CD4-positive, alpha-beta T cell treated with Interleukin-17A for 1 hour (primary cell): ENCODE measurements at places on chromosomes 13 and 19.
A peak's percentile ranks its signal among the peaks of the same experiment; 100 is the strongest.

DNA sequence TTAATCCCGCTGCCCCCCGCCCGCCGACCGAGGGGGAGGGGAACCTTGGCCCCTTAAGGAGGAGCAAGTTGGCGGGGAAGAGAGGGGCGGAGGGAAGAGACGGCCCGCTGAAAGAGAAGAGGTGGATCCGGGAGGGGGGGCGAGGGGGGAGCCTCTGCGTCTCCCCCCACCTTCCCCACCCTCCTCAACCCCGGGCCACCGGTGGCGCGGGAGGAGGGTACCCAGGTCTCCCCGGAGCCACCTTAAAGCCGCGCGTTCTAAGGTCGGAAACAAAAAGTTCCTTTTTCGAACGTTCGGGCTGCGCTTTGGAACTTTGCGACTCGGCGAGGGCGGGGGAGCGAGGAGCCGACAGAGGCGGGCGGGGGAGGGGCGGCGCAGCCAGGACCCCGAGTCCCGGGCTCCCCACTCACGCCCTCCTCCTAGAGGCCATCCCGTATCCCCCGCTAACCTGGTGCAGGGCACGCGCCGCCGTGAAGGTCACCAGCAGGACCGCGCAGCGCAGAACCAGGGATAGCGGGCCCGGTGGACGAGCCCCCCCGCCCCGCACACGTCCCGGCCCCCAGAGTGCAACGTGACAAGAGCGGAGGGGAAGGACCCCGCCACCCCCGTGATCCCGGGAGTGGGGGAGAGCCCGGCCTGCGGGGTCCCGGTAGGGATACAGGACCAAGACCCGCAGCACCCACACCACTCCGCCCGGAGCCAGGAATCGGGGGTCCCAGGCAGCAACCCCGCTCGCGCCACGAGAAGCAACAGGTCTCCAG, 659 bp downstream of the ERF start:
- DNase-seq, result peak; percentile 82

DNA sequence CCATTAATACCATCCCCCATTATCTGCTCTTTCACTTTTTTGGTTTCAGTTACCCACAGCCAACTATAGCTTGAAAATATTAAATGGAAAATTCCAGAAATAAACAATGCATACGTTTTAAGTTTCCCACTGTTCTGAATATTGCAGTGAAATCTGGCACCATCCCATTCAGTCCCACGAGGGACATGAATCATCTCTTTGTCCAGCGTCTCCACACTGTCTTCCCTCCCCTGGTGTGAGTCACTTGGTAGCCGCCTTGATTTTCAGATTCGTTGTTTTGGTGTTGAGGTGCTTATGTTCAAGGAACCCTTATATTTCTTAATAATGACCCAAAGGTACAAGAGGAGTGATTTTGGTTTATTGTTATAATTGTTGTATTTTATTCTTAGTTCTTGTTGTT, 246.1 kb downstream of the DCT start:
- DNase-seq, result no peak

GRCh38 chr13:70758932-70759331, 650.7 kb upstream of the KLHL1 start:
- DNase-seq, result no peak

- peak; percentile 10 for DNase-seq
These were observed 21.7 kb downstream of the MRPS31 start for GRCh38 chr13:40749327-40749726.

DNA sequence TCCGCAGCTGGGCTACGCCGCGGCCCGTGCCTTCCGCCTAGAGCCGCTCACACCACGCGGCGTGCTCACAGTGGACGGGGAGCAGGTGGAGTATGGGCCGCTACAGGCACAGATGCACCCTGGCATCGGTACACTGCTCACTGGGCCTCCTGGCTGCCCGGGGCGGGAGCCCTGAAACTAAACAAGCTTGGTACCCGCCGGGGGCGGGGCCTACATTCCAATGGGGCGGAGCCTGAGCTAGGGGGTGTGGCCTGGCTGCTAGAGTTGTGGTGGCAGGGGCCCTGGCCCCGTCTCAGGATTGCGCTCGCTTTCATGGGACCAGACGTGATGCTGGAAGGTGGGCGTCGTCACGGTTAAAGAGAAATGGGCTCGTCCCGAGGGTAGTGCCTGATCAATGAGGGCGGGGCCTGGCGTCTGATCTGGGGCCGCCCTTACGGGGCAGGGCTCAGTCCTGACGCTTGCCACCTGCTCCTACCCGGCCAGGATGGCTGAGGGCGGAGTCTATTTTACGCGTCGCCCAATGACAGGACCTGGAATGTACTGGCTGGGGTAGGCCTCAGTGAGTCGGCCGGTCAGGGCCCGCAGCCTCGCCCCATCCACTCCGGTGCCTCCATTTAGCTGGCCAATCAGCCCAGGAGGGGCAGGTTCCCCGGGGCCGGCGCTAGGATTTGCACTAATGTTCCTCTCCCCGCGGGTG, 7.4 kb downstream of the DBP start:
- DNase-seq, result no peak

DNA sequence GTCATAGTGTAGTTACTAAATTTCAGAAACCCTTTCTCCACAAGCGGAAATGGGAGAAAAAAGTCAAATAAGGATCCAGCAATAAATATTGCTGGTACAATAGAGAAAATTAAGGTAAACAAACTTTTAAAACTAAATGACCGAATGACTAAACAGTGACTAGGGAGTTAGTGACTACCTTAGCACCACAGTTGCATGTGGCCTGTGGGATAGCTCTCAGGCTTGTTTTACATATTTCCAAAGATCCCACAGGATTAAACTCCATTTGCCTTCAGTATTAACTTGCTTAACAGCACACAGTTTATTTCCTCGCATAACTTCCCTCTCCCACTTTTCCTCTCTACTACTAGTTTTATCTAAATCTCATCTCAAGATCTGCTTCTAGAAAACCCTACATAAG, 824.3 kb upstream of the KLHL1 start:
- DNase-seq, result no peak

GRCh38 chr19:35973487-35973886, 21.5 kb upstream of the SDHAF1 start:
- DNase-seq, result no peak

- DNase-seq, result no peak
These were observed 13.5 kb downstream of the CLPTM1 start for GRCh38 chr19:44968670-44969069.

DNA sequence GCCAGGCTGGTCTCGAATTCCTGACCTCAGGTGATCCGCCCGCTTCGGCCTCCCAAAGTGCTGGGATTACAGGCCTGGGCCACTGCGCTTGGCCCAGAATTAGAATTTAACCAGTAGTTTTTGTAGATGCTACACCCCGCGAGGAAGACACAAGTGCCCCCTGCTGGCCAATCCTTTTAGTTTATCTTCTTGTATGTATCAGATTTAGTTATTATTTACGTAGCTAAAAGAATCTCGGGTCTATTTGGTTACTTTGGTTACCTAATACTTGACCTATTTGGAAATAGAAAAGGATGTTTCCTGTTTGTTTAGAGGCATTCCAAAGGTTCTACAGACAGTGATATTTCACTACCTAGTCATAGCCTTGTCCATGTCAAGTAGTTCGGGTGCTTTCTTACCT, 22.0 kb downstream of the MUC16 start:
- DNase-seq, result peak; percentile 34

- no peak for DNase-seq
These were observed 83.5 kb upstream of the ARGLU1 start for GRCh38 chr13:106651442-106651841.

DNA sequence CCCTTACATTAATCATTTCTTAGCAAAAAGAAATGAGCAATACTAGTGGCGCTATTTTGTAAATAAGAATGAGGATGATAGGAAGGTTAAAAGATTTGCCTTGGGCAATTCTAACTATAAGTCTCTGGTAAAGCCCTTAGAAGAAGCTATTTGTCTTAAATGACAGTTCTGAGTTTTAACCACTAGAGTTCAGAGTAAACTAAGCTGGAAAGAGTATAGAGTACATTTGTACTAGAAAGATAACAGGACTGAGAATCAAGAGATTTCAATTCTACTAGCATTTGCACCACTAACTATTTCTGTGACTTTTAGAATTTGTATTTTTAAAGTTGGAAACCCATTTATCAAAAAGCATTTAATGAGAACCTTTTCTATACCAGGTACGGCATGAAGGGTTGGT, 750.3 kb downstream of the OLFM4 start:
- DNase-seq, result no peak

GRCh38 chr13:79782541-79783205, 301.7 kb downstream of the NDFIP2 start:
- no peak for DNase-seq

GRCh38 chr13:29140277-29140676, 320.1 kb downstream of the MTUS2 start:
- no peak for DNase-seq
